Stimulated activated CD8-positive, alpha-beta memory T cell treated with anti-CD3 and anti-CD28 coated beads, Interleukin-2, amount 100 ng/mL, for 48 hours (primary cell): ENCODE measurements at places on chromosomes 3 and 15.

DNA sequence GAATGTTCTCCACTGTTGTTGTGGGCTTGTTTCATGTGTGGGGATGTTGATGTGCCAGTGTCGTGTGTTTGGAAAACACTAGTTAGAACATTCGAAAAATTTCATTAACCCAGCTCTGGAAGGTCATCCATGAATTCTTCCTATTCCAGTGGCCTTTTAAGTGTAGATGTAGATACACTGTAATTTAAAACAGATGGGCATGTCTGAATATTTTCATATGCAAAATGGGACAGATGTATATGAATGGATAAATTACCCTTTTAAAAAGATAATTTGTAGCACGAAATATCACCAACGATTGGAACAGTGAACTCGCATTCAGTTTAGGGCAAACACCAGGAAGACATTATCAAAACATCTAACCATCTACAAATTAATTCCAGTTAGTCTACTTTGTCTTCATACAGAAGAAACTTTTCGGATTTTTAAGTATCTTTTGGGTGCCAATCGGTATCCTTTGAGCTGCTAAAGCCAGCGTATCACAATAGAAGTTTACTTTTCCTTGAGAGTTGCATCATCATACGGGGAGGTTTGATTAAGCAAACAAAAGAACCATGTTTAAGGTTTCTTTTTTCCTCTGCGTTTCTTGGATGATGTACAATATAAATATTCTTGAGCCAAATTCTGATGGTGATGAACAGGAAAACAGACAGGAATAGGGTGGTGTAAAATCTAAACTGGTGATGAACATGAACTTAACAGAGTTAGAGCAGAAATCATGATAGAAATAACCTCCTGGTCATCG is 528.1 kb downstream of the FOXP1 start:
- no peak for DNase-seq

- DNase-seq = no peak
Measured at GRCh38 chr3:10289787-10290355, 2.9 kb downstream of the GHRL start.

DNA sequence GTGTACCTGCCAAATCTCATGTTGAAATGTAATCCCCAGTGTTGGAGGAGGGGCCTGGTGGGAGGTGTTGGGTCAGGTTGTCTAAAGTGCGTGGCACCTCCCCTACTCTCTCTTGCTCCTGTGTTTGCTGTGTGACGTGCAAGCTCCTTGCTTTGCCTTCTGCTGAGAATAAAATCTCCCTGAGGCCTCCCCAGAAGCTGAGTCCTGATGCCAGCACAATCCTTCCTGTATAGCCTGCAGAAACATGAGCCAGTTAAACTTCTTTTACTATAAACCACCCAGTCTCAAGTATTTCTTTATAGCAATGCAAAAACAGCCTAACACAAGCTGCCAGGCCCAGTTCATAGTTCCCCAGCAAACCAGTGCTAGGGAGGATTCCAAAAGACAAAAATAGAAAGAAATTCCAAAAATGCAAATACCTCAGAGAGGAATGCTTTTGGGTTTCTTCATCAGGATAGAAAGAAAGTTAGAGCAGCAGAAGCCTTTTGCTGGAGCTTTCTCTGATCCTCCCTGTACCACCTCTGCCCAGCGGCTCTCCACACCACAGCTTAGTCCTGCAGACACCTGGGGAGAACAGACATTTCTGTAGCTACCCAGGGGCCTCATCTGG is 25.9 kb upstream of the CDV3 start:
- DNase-seq = no peak

DNA sequence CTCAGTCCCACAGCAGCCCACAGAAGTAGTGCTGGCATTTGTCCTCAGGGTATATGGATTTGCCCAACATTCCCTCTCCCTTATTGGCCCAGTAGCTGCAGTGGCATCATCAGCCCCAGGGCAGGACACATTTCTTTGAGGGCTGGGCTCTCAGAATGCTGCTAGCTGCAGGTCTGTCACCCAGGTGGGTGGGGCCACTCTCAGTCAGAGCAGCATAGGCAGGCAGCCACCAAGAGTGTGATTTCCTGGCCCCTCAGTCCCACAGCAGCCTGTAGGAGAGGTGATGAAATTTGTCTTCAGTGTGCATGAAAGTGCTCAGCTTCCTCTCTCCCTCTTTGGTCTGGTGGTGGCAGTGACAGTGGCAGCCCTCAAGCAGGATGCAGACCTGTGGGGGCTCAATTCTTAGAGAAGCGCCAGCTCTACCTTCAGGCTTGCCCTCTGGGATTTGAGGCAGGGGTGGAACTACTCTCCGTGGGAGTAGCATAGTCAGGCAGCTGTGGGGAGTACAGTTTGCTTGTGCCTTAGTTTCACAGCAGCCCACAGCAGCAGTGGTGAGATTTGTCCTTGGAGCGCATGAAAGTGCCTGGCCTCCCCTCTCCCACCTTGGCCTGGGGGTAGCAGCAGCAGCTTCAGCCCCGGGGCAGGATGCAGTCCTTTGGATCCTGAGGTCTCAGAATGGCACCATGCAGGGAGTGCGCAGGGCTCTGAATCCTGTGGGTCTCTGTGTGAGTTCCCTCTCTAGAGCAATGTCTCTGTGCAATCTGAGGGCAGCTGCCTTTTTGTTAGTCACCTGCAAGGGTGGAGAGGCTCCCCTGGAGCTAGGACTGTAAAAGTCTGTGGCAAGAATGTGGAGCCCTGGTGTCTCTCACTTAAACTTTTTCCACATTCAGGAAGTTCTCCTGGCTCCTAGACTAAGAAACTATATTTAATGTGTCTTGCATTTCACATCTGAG is 1229.1 kb downstream of the ROBO2 start:
- DNase-seq = no peak

DNA sequence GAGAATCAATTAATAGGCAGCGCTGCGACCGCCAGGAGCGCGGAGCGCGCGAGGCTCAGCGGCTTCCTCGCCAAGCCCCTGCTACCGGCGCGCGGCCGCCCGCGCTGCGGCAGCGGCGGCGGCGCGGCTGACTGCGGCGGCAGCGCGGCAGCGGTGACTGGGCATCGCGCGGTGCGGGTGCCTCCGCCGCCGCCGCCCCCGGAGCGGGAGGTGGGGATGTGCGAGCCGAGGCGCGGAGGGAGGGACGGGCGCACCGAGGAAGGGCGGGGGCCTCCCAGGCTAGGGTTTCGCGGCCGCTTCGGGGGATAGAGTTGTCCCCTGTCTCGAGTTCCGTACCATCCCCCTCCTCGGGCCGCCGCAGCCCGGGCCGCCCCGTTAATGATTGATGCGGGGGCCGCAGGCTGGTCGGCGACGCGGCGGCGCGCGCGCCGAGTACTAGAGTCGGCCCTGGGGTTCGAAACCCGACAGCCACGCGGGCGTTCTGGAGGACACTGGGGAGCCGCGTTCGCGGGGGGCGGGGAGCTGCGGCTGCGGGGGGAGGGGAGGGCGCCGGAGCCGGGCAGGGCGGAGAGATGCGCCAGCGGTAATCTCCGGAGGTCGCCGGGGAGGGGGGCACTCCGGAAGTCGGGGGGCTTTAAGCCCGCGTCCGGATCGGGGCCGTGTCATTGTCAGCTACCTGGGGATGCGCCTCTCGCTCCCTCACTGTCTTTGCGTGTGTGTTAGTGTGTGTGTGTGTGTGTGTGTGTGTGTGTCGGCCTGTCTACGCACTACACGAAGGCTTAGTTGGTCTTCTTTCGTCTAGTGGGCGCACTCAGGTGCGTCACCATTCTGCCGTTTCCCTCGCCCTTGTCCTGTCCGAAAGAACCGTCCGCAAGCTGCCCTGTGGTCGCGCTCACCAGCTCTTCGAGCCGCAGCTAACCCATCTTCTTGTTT is at the start of gene PAQR9:
Gene PAQR9, minus strand, starts transcription at position 159 of the 933 bp plus-strand sequence. CDS start 338 bp downstream, outside the sequence.
- DNase-seq = no peak

DNA sequence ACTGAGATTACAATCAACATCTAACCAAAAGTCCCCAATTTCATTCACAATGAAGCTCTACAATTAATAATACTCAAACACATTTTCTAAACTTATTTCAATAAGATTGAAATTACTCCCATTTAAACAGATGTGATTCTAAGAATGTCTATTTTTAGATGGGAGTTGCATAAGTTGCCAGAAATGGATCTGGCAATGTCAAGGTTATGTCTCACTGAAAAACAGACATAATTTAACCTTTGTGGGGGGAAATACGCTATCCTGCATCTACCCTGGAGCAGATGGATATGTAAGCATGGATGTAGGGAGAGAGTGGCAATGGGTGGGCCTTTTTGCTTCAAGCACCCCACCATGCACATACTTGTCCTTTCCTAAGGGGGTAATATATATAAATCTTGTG is 6.7 kb upstream of the EIF1B start:
- no peak for DNase-seq

GRCh38 chr15:88680241-88681001 is 41.6 kb downstream of the ISG20 start:
- no peak for DNase-seq

DNA sequence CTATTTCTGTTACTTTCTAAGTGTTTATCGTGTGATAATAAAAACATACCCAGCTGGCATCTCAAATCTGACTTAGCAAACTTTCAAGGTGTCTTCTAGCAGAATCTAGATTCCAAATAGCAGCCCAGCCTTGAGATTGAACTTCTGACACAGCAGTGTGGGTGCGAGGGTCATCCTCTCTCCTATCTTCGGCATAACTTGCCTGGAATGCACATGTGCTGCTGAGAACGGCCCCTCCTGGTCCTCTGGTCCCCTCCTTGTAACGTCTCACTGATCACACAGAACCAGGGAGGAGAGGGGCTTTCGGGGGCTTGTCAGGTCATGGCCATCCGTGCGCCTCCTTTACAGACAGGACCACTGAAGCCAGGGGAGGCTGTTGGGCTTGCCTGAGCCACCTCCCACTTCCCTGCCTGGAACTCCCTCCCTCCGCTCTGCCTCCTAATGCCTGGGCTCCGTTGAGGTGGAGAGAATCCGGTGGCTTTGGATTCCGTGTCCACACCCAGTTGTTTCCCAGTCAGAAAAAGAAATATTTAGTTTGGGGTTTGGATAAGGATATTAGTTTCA is 344.4 kb upstream of the C2CD4B start:
- DNase-seq = no peak

DNA sequence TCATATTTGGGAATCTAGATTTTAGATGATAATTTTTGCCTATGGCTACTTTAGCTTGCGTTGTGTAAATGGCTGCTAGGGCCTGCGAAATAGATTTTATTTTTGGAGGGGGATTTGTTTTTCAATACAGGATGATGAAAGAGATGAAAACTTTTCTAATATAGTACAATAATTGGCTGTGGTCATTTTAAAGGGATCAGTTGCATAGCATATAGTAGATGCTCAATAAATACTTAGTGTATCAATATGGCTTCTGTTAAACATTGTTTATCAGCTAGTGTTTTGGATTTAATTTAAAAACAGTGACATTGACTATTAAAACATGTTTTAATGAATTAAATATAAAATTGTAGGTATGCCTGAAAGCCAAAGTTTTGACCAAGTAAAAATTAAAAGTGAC is 6.9 kb upstream of the CHD2 start:
- no peak for DNase-seq

DNA sequence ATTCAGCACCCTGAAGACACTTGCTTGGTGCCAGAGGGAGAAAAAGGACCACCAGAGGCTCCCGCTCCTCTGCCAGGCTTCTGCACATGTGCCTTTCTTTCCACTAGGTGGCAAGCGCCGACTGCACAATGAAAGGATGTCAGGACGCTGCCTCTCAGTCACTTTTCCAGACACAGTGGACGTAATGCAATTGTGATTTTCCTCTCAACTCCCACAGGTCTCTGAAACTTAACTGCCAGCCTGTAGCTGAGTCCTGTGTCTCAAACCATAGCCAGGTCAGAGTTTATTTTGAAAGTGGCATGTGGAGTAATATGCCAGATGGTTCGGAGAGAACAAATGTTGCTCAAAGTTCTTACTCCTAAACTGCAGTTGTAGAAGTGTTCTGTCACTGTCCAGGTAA is 162.9 kb downstream of the ITPR1 start:
- DNase-seq = no peak

GRCh38 chr3:33911525-33912322 is 113.3 kb downstream of the PDCD6IP start:
- no peak for DNase-seq

DNA sequence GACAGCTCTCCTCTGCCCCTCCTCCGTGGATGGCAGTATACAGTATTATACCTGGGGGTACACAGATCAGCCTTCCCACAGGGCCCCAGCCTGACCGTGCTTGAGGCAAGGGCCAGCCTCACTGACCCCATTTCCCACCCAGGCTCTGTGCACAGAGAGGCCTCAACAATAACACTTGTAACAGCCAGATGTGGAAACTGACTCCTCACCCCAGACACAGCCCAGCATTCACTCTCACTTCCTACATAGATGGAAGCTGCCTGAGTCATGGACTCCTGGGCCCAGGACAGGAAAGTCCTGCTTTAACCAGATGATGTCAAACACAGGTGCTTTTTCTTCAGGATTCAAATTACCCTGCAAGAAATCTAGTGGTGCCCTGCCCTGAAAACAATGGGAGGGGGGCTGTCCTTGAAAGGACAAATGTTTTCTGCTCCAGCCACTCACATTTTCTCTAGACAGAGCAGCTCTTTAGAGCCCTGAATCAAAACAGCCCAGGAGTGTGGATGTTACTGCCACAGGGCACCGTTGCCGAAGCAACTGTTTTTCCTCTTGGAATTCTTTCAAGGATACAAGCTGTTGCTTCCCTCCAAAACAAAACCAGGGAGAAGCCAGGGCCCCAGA is 16.4 kb downstream of the CCDC12 start:
- no peak for DNase-seq

DNA sequence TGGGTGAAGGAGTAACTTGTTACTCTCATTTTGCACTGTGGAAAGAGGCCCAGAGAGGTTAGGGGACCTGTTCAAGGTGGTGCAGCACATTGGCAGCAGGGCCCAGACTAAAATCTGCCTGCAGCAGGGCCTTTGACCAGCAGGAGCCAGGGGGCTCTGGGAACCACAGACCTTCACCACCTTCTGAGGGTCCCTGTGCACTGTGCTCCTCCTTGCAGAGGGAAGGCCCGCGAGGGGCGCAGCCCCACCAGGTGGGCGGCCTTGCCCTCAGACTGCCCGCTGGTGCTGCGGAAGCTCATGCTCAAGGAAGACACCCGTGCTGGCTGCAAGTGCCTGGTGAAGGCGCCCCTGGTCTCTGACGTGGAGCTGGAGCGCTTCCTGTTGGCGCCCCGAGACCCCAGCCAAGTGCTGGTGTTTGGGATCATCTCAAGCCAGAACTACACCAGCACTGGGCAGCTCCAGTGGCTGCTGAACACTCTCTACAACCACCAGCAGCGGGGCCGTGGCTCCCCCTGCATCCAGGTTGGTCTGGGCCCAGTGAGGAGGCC is 61.5 kb upstream of the FGD5 start:
- no peak for DNase-seq

GRCh38 chr15:43517354-43518196 is at the start of gene MAP1A:
Gene MAP1A (plus strand): TSS chr15:43517608. CDS start chr15:43521474, 3,866 bp downstream.
- DNase-seq = no peak

GRCh38 chr3:187210091-187210490 is 12.8 kb downstream of the RTP1 start:
- DNase-seq = no peak

DNA sequence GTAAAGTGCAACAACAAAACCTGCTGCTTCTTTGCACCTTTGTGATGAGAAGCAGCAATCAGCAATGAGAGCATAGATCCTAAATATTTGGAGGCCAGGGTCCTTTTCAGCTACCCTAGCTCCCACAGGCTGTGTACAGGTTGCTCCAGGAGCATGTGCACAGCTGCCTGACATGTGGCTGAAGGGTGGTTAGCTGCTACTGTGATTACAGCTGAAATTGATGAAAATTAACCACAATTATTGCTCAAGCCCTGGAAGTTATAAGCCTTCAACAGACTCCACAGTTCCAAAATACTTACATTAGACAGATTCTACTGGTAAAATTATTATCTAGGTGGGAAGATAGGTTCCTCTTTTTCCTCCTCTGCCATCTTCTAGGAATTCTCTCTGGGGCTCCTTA is 28.5 kb downstream of the COMMD2 start:
- no peak for DNase-seq
